ENCODE measurements at places on chromosomes 5 and 9.
A peak's percentile ranks its signal among the peaks of the same experiment; 100 is the strongest.

GRCh38 chr9:126337729-126338372, 11.2 kb downstream of the MVB12B start:
- DNase-seq: no peak

- peak; percentile 5 for DNase-seq
Measured at GRCh38 chr5:68070591-68071281, 144.8 kb upstream of the PIK3R1 start.

- no peak for DNase-seq
Measured at GRCh38 chr9:94951324-94952135, 225.0 kb downstream of the AOPEP start.

DNA sequence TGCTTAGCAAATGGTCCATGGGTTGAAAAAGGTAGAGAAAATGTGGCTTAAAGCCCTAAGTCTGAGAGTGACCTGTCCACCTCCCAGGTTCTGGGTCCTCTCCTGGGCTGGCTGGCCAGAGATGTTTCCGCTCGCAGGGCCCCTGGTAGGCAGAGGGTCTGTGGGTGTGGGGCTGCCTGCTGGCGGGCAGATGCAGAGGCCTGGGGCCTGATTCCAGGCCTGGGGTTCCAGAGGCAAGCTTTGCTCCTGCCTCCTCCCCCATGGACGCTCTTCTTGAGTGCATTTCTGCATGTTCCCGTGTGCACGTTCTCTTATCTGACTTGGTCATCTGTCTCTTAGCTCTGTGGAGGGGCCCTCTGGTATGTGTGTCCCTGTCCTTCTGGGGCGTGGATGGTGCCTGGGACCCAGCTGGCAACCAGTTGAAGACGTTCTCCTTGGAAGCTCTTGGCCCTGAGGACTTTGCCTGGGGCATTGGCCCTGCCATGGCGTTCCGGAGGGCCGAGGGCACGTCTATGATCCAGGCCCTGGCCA, 3.8 kb downstream of the MIGA2 start:
- no peak for DNase-seq

GRCh38 chr5:95812074-95812471, 10.5 kb downstream of the GLRX start:
- DNase-seq: peak; percentile 48

DNA sequence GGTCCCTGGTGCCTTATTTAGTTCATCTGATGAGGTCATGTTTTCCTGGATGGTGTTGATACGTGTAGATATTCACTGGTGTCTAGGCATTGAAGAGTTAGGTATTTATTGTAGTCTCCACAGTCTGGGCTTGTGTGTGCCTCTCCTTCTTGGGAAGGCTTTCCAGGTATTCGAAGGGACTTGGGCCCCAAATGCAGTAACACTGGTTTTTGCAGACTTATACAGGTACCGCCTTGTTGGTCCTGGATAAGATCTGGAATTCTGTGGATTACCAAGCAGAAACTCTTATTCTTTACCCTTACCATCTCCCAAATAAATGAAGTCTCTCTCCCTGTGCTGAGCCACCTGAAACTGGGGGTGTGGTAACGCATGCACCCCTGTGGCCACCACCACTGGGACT, 34.1 kb downstream of the MEGF9 start:
- DNase-seq: no peak
